ENCODE measurements at places on chromosomes 7 and 10.

DNA sequence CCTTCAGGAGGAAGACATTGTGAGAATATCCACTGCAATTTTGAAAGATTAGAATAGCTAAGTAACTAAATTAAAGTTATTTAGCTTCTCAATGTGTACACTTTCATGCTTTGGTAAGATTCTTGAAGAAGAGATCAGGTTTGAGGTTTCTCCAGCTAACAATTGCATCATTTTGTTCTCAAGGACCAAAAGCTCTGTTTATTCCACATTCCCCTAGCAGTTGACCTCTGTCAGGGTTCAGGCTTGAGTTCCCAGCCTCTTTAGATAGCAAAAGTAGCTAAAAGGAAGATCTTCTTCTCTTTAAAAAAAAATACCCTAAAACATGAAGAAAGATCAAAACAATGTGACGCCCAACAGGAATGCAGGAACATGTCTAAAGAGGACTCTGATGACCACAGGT is 179.4 kb upstream of the IGFBP3 start:
- DNase-seq: no peak

DNA sequence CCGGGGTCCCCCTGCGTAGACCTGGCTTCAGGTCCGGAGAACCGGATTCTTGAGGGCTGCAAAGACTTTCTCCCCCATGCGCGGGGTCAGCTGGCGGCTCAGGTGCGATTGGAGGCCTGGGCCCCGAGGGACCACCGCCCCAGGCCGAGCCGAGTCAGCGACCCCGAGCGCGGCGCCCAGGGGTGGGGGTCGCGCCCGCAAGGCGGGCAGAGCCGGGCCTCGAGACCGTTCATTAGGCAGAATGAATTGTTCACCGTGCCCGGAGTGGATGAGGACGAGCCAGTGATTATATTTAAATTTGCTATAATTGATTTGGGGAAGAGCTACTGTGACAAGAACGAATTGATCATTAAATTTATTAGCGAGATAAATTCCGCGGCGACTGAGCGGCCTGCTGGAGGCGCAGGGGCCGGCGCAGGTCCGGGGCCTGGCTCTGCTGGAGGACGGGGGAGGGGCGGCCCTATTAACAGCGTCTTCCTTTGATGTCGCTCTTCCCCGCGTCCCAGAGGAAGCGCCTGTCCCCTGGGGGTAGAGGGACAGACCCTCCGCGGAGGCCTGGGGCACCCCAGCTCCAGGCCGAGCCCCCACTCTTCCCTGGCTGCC is 7.5 kb downstream of the MNX1 start:
- DNase-seq: no peak

DNA sequence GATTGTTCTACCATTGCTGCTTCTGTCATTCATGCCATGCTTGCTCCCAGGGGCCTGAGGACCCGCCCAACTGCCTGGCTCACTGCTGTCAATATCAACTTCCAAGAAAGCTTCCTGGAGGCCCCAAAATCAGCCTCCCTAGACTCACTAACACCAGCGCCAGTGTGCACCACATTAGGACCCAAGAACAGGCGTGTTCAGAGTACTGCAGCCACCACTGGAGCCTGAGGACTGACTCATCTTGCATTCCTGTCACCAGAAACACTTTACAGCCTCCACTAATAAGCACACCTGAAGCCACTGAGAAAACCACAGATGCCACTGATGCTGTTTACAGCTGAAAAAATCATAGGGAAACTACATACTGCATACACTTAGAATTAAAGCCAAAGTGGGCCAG is 1284.3 kb downstream of the TYW1 start:
- DNase-seq: no peak

GRCh38 chr10:119283818-119284217 is 76.4 kb downstream of the GRK5 start:
- no peak for DNase-seq

DNA sequence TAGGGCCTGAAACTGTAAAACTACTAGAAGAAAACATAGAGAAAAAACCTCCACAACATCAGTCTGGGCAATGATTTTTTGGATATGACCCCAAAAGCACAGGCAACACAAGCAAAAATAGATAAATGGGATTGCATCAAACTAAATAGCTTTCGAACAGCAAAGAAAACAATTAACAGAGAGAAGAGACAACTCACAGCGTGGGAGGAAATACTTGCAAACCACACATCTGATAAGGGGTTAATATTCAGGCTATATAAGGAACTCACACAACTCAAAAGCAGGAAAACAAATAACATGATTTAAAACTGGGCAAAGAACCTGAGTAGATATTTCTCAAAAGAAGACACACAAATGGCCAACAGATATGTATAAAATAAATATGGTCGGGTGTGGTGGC is 7.7 kb upstream of the GSTK1 start:
- no peak for DNase-seq

- no peak for DNase-seq
Measured at GRCh38 chr7:15783987-15784693, 97.7 kb upstream of the MEOX2 start.

DNA sequence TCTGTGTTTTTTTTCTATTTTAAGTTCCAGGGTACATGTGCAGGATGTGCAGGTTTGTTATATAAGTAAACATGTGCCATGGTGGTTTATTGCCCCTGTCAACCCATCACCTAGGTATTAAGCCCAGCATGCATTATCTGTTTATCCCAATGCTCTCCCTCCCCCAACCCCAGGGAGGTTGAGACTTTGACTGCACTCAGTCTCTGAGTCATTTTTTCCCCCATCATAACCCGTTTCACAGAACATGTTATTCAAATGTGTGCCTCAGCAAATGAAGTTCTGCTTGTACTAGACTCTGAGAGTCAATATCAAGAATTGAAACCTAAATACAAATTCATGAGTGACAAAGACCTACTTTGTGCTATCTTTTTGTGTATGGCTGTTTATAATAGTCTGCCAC is 70.0 kb upstream of the CYP26C1 start:
- no peak for DNase-seq

- DNase-seq: no peak
Measured at GRCh38 chr7:77420986-77421672, 5.0 kb upstream of the GSAP start.

DNA sequence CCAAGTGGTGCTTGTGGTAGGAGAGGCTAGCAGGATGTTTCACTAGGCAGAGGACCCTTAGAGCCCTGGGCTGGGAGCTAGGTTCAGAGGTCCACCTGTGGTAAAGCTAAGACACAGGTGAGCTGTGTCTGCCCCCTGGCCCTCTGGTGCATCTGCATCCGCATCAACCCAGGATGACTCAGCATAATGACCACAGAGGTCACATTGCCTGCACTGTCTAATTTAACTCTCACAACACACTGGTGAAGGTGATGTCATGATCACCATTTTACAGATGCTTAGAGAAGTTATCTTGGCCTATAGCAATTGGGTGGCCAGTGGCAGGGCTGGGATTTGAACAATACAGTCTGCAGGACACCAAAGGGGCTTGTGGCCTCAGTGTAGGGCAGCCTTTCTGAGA is 33.1 kb downstream of the HABP2 start:
- no peak for DNase-seq

- no peak for DNase-seq
Measured at GRCh38 chr10:112185959-112186358, 2.4 kb upstream of the GPAM start.

Measured in AG08395 (cell line).